ENCODE measurements at places on chromosomes 16 and 17.

- DNase-seq = no peak
Measured at GRCh38 chr17:71251276-71251675, 869.5 kb upstream of the SOX9 start.

- no peak for DNase-seq
Measured at GRCh38 chr16:53892155-53892554, 188.2 kb downstream of the FTO start.

- DNase-seq = no peak
Measured at GRCh38 chr17:3613124-3613523, 3.9 kb upstream of the TRPV1 start.

- DNase-seq = no peak
Measured at GRCh38 chr16:85724936-85725335, 26.0 kb downstream of the C16orf74 start.

- no peak for DNase-seq
Measured at GRCh38 chr17:4219241-4219640, 44.5 kb downstream of the ANKFY1 start.

DNA sequence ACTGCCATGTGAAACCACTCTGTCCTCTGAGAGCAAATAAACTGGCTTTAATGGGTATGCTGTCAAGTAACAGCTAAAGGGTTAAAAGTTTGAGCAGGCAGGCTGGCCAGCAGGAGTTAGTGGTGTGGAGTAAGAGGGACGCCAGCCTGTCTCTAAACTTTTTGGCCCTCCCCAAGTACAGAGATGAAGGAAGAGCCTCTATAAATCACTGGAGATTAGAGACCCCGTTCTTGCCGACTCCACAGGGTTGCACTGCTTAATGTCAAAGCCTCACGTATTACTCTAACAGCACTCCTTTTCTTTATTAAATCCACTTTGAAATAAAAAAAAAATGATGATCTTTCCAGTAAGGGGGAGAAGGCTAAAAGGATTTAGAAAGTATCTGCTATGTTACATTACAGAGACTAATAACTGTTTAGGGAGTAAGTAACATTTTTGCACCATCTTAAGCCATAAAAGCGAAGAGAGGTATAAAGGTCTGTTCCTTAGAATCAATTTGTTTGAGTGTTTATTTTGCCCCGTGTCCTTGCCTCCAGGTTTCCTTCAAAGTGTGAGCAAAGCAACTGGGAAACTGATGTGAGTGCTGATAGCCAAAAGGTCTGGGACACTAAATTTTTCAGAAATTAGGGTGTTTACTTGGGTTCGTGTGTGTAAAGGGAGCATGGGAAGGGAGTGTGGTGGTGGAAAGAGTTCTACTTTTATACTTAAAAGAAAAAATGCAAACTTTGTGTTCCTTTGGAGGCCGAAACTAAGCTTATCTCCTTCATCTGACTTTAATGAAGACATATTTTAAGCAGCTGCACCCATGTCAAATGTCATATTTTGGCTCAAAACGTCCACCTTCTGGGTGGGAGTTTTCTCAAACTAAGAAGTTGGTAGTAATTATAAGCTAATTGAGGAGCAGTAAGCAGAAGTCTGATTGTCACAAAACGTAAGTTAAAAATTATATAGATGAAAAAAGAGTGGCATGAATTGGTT lies 109.9 kb upstream of the TBX2 start:
- no peak for DNase-seq

DNA sequence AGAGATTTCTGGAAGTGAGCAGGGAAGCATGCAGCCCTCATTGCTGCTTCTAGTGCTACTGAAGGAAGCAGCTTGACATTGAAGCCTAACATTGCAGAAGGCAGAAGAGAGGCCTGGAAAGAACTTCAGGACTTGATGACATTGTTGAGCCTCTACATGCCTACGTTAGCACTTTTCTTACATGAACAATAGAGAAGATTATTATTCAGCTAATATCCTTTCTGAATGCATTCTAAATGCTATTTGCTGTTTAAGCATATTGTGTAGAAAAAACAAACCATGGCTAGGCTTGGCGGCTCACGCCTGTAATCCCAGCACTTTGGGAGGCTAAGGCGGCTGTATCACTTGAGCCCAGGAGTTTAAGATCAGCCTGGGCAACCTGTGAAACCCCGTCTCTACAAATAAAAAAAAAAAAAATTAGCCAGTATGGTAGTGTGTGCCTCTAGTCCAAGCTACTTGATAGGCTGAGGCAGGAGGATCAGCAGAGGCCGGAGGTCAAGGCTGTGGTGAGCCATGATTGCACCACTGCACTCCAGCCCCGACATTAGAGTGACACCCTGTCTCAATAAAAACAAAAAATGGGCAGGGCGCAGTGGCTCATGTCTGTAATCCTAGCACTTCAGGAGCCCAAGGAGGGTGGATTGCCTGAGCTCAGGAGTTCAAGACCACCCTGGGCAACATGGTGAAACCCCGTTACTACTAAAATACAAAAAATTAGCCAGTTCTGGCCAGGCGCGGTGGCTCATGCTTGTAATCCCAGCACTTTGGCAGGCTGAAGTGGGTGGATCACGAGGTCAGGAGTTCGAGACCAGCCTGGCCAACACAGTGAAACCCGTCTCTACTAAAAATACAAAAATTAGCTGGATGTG lies 2.2 kb upstream of the AURKB start:
- no peak for DNase-seq

- no peak for DNase-seq
Measured at GRCh38 chr17:28509789-28510188, 3.6 kb downstream of the FOXN1 start.

- no peak for DNase-seq
Measured at GRCh38 chr16:78022347-78023060, at the start of gene CLEC3A. TSS of gene CLEC3A (plus strand) at chr16:78022548. CDS start at chr16:78022627, 79 bp downstream.

GRCh38 chr16:48300391-48300856 lies 53.1 kb upstream of the ABCC11 start:
- DNase-seq = no peak

DNA sequence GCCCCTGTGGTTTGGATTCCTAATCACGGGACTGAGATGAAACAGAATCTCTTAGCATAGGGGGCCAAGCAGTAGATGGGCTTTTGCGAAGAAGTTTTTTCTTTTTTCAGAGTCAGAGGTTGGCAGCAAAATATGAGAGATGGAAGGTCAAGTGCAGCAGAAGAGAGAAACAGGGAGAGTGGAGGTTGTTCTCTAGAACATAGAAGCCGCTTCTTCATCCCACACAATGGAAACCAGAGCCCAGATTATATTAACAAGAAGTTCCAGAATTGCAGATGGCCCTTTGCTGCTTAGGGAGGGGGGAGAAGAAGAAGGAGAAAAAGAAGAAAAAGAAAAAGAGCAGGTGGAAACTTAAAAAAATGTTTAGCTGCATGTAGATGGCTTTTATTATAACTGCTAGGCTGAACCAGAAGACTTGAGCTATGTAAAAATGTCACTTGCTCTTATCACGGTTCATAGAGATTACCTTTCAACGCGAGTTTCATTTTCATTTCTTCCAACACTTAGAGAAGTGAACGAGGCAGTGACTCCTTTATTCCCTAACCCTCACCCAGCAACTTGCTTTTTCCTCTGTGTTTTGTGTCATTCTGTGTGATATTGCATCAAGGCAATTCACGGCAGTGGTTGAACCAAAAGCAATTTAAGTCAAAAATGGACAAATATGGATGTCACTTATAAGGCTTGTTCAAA lies 737.5 kb downstream of the WWOX start:
- no peak for DNase-seq

DNA sequence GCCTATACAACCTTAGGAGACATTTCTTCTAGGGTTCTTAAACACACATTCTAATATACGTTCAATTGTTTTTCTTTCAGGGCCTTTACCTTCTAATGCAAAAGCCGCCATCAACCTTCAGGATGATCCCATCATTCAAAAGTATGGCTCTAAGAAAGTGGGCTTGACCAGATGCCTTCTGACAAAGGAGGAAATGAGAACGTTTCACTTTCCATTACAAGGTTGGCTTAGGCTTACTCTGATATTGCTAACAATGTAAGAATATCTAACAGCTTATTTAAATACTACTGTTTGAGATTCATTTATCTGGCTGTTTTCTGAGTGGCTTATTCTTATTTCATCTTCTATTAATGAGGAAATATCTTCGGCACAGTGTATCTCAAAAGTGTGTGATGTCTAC lies 15.4 kb downstream of the REXO5 start:
- DNase-seq = no peak

GRCh38 chr17:45366691-45367090 lies 49.9 kb upstream of the MAP3K14 start:
- no peak for DNase-seq
